Stimulated activated naive CD4-positive, alpha-beta T cell (primary cell): ENCODE measurements at places on chromosomes 3 and 15.

GRCh38 chr3:157369727-157370421 lies 66.8 kb upstream of the PTX3 start:
- DNase-seq: no peak

GRCh38 chr15:92407321-92407720 lies 13.6 kb downstream of the ST8SIA2 start:
- DNase-seq: no peak

GRCh38 chr3:13353936-13354542 lies 66.1 kb downstream of the NUP210 start:
- no peak for DNase-seq

- no peak for DNase-seq
Observed at GRCh38 chr3:159356606-159357005, 554.8 kb downstream of the MFSD1 start.

GRCh38 chr3:66597308-66597863 lies 96.6 kb upstream of the LRIG1 start:
- no peak for DNase-seq
